Mesothelial cell of epicardium (in vitro differentiated cells): ENCODE measurements at places on chromosomes 16 and 17.

- H3K4me3 ChIP-seq, result no peak overlapping the region
- peaks cover 8% of the 10 kb centered on the region for H3K27me3 ChIP-seq
- DNase-seq, result no peak
- no peaks in the 10 kb centered on the region for H3K4me1 ChIP-seq
- no peaks in the 10 kb centered on the region for H3K36me3 ChIP-seq
These were observed 242.4 kb upstream of the SALL1 start for GRCh38 chr16:51393381-51394005.

GRCh38 chr16:188674-189073 lies 8.4 kb downstream of the HBQ1 start:
- H3K27ac ChIP-seq, result no peak overlapping the region
- H3K36me3 ChIP-seq, result peaks cover 43% of the 10 kb centered on the region
- no peak overlapping the region for H3K4me3 ChIP-seq
- DNase-seq, result no peak

DNA sequence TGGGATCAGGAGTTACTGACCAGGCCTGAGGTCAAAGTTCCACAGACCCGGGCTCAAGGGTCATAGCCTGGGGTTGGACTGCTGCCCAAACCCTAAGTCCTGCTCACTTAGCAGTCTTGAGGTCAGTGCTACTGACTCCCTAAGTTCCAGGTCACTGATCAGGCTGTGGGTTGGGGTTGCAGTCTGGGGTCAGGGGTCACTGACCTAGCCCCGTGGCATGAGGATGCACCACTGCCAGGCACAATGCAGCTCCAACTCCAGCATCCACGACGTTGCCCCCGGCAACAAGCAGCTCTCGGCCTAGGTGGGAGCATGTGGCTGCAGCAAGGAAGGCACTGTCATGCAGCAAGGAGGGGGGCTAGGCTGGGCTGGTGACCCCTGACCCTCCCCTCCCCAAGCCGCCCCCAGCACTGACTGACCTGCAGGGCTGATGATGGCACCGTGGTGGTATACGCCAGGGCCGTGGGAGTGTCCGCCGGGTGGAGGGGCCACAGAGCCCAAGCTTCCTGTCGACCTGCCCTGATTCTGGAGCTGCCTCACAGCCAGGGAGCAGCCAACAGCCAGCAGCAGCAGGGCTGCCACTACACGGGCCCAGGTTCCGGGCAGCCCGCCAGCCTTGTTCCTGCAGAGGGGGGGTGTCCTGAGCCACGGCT lies 1.1 kb downstream of the GGT6 start:
- peaks cover 36% of the 10 kb centered on the region for H3K4me1 ChIP-seq
- no peak for DNase-seq
- no peak overlapping the region for H3K4me3 ChIP-seq
- no peaks in the 10 kb centered on the region for H3K27me3 ChIP-seq

DNA sequence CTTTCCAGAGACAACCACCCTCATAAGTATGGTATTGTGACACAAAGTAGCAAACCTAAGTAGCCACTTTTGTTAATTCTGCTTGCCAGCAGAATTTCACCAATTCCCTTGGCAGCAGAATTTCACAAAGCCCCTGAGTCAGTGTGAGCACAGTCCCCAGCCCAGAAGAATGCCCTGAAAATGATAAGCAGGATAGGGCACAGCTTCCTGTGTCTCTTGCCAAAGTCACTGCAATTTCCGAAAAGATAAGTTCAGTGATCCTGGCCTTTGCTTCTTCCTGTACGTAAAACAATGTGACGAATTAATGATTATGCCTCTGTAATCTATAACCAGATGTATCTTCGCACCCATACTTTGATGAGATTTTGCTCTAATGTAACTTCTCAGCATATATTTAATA lies 16.0 kb upstream of the WIPF2 start:
- no peak for DNase-seq
- no peaks in the 10 kb centered on the region for H3K4me1 ChIP-seq
- no peak overlapping the region for H3K4me3 ChIP-seq
- H3K27me3 ChIP-seq, result no peaks in the 10 kb centered on the region
- H3K36me3 ChIP-seq, result no peaks in the 10 kb centered on the region

- H3K27me3 ChIP-seq, result peaks cover 9% of the 10 kb centered on the region
- H3K36me3 ChIP-seq, result no peaks in the 10 kb centered on the region
- no peak overlapping the region for H3K27ac ChIP-seq
- H3K4me1 ChIP-seq, result peaks cover 9% of the 10 kb centered on the region
These were observed 10.6 kb downstream of the ICAM2 start for GRCh38 chr17:64009571-64010402.

- H3K4me1 ChIP-seq, result peaks cover 9% of the 10 kb centered on the region
- H3K27ac ChIP-seq, result no peak overlapping the region
- H3K27me3 ChIP-seq, result peaks cover 59% of the 10 kb centered on the region
These were observed 5.0 kb downstream of the KCNJ12 start for GRCh38 chr17:21381076-21381706.

DNA sequence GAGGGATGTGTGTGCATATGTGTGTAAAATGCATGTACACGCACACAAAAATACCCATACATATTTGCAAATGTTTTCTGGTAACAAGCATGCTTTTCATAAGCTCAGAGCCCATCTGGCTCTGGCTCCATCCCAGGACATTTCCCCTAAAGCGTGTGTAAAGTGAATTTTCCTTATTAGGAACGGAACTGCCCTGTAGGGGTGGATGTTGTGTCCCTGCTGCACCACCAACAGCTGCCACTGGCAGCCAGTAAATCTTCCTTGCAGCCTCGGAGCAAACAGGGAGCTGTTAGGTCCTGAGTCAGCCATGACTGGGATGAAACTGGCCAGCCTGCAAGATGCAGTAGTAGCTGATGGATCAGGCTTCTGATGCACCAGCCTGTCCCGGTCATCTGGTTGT lies 393.5 kb downstream of the UTP18 start:
- H3K27ac ChIP-seq, result no peak overlapping the region
- no peaks in the 10 kb centered on the region for H3K36me3 ChIP-seq
- H3K4me1 ChIP-seq, result no peaks in the 10 kb centered on the region
- no peak overlapping the region for H3K4me3 ChIP-seq

DNA sequence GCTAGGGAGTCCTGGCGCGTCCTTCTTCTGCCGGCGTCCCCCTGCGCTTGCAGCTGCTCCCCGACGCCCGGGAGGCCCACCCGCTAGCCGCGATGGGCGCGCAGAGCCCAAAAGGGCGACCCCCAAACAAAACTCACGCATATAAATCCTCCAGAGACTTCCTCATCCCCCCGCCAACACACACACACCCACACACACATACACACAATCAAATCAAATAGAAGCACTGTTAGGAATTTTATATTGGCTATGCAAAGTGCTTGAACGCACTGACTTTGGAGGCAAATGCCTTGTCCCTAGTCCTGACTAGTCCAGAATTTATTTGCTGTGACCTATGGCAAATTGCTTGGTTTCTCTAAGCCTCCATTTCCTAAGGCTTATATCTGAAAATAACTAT lies 23.8 kb upstream of the CRYM start:
- H3K4me1 ChIP-seq, result peaks cover 22% of the 10 kb centered on the region
- H3K36me3 ChIP-seq, result no peaks in the 10 kb centered on the region
- peak overlapping the region; percentile 90 for H3K4me3 ChIP-seq
- H3K27me3 ChIP-seq, result peaks cover 53% of the 10 kb centered on the region

DNA sequence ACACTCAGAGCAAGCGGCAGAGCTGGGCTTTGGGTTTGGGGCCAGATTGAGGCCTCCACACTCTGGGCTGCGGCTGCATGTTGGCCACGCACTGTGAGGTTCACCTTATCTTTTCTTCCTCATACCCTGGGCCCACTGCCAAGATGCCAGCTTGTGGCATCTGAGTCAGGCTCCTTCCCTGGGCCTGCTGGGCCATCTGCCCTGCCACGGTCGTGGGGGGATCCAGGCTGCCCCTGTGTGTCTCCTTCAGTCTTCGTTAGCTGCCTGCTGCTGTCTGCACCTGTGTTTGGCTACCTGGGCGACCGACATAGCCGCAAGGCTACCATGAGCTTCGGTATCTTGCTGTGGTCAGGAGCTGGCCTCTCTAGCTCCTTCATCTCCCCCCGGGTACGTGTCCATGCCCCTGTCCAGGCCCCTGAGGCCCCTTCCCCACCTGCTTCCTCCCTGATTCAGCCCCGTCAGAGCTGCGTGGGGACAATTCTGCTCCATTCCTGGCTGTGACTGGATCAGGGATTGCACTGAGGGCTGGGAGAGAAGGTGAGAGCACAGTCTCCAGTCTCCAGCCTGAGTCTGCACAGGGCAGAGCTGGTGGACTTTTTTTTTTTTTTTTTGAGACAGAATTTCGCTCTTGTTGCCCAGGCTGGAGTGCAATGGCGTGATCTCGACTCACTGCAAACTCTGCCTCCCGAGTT lies 11.2 kb downstream of the SPNS3 start:
- no peak overlapping the region for H3K27ac ChIP-seq
- peaks cover 16% of the 10 kb centered on the region for H3K27me3 ChIP-seq
- H3K4me1 ChIP-seq, result peaks cover 19% of the 10 kb centered on the region
- DNase-seq, result no peak
- H3K36me3 ChIP-seq, result no peaks in the 10 kb centered on the region

DNA sequence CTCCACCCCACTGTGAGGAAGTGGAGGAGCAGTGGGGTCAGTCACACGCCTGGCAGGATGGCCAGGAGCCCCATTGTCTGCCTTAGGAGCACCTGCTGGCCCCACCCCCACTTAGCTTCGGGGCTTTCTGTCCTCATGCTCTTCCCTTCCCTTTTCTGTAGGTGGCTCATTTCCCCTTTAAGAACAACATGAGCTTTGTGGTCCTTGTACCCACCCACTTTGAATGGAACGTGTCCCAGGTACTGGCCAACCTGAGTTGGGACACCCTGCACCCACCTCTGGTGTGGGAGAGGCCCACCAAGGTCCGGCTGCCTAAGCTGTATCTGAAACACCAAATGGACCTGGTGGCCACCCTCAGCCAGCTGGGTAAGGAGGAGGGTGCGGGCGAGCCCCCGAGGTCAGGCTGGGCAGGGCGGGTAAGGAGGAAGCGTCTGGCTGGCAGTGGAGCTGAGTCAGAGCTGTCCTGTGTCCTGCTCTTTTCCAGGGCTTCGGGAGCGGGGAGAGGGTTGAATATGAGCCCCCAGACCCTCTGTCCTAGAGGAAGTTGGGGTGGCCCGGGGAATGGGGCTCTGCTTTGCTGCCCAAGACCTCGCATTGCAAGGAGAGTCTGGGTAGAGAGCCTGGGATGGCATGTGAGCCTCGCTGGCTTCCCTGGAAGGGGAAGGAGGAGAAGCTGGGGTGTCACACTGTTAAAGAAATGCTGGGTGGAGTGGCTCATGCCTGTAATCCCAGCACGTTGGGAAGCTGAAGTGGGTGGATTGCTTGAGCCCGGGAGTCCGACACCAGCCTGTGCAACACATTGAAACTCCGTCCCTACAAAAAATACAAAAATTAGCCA lies 9.2 kb upstream of the SERPINF1 start:
- H3K27me3 ChIP-seq, result no peaks in the 10 kb centered on the region
- H3K4me1 ChIP-seq, result peaks cover 7% of the 10 kb centered on the region
- H3K36me3 ChIP-seq, result no peaks in the 10 kb centered on the region
- H3K27ac ChIP-seq, result no peak overlapping the region

GRCh38 chr16:51072591-51072990 lies 78.5 kb downstream of the SALL1 start:
- DNase-seq, result no peak
- H3K4me3 ChIP-seq, result no peak overlapping the region
- H3K36me3 ChIP-seq, result no peaks in the 10 kb centered on the region
- no peaks in the 10 kb centered on the region for H3K4me1 ChIP-seq
- H3K27me3 ChIP-seq, result peaks cover 55% of the 10 kb centered on the region

DNA sequence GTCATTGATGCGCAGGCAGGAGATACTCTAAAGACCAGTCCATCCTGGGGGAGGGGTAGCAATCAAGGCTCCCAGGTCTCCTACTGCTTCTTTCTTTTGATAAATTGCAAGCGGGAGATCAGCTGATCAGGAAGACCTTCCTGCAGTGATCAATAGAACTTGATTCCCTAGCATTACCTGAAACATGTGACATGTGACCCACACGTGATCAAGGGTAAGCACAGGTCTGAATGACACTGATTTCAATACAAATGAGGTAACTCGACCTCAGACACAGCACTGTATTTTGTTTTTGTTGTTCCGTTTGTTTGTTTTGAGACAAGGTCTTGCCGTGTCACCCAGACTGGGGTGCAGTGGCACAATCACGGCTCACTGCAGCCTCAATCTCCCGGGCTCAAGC lies 39.6 kb upstream of the MLYCD start:
- peaks cover 2% of the 10 kb centered on the region for H3K27me3 ChIP-seq
- peaks cover 2% of the 10 kb centered on the region for H3K4me1 ChIP-seq
- no peak overlapping the region for H3K4me3 ChIP-seq
- no peak for DNase-seq
- no peaks in the 10 kb centered on the region for H3K36me3 ChIP-seq
- no peak overlapping the region for H3K27ac ChIP-seq

GRCh38 chr17:65441053-65441605 lies 120.3 kb downstream of the AXIN2 start:
- no peak overlapping the region for H3K4me3 ChIP-seq
- H3K4me1 ChIP-seq, result peaks cover 42% of the 10 kb centered on the region
- peak overlapping the region; percentile 60 for H3K27ac ChIP-seq

- no peak overlapping the region for H3K27ac ChIP-seq
- H3K36me3 ChIP-seq, result no peaks in the 10 kb centered on the region
- H3K4me3 ChIP-seq, result no peak overlapping the region
- H3K4me1 ChIP-seq, result no peaks in the 10 kb centered on the region
These were observed 304.7 kb downstream of the CA10 start for GRCh38 chr17:51853857-51854256.

DNA sequence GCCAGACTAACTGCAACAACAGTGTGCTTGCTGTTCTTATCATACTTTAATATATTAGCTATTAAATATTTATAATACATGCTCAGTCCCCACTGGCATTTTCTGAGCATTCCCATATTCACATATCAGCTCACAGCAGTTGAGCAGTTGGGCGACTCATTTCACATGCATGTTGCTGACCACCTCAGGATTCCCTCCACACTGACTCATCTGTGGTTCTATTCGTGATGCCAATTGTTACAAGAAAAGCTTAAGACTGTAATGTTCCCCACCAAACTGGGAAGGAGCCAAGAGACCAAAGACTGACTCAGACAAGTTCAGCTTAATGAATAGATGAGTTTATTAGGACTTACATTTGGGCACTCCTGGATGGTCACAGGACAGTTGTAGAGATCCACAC lies 100.3 kb upstream of the KIF2B start:
- H3K4me1 ChIP-seq, result peaks cover 19% of the 10 kb centered on the region
- no peaks in the 10 kb centered on the region for H3K27me3 ChIP-seq
- H3K4me3 ChIP-seq, result no peak overlapping the region
- no peak overlapping the region for H3K27ac ChIP-seq
- DNase-seq, result no peak
- no peaks in the 10 kb centered on the region for H3K36me3 ChIP-seq

DNA sequence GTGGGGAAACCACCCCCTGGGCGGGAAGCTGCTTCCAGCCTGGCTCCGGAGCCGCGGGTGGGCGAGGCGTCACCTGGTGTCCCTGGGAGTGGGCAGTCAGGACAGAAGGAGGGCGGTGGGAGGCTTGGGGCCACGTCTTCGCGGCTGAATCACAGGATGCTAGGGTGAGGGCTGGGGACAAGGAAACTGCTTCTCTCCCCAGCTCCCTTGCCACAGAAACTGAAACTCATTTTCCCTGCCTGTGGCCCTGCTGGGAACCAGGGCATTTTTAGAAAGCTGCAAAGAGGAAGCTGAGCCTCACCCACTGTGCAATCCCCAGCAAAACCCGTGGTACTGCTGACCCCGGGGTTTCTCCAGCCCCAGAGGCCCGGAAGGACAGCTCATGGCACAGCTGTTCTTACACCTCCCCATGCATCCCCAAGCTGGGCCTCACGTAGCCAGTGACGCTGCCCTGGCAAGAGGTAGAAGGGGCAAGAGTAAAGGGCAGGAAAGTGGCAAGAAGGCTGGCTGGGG lies 8.2 kb downstream of the RHBDF2 start:
- H3K27me3 ChIP-seq, result peaks cover 3% of the 10 kb centered on the region
- DNase-seq, result no peak
- H3K27ac ChIP-seq, result peak overlapping the region; percentile 30

GRCh38 chr17:82871056-82871775 lies 31.4 kb upstream of the ZNF750 start:
- H3K27ac ChIP-seq, result no peak overlapping the region
- DNase-seq, result no peak
- no peaks in the 10 kb centered on the region for H3K27me3 ChIP-seq
- peaks cover 15% of the 10 kb centered on the region for H3K36me3 ChIP-seq
- peaks cover 37% of the 10 kb centered on the region for H3K4me1 ChIP-seq
